Stimulated activated CD4-positive, alpha-beta T cell treated with anti-CD3 and anti-CD28 coated beads, Interleukin-15, amount 100 ng/mL, for 24 hours (primary cell): ENCODE measurements at places on chromosomes 3 and 15.

GRCh38 chr3:104291878-104292277, 1074.8 kb upstream of the ALCAM start:
- DNase-seq, result no peak

DNA sequence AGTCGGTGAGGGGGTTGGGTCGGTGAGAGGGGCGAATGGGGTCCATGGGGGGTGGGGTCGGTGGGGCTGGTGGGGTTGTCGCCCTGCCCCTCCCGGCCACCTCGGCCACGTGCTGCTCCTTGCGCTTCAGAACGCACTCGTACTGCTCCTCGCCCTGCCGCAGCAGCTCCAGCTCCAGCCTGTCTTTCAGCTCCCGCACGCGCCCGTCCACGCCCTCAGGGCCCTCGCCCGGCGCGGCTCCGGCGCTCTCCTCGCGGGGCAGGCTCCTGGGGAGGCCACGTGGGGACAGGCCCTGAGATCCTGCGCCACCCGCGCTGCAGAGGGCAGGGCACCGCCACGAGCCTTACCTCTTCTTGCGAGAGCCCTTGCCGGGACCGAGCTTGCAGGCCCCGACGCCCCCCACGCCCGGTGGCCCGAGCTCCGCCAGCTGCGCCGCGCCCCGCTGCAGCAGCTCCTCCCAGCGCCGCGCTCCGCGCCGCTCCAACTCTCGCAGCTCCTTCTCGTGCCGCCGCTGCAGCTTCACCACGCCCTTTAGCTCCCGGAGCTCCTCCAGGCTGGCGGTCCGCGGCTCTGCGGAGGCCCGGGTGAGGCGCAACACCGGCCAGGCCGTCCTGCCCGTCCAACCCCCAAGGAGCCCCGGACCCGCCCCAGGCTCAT, 8.2 kb upstream of the ANKRD63 start:
- DNase-seq, result no peak

- DNase-seq, result no peak
Observed at GRCh38 chr15:49339656-49340055, 83.4 kb upstream of the FGF7 start.

- no peak for DNase-seq
Observed at GRCh38 chr15:49964061-49964460, 155.0 kb downstream of the ATP8B4 start.

- DNase-seq, result no peak
Observed at GRCh38 chr3:194352667-194353246, 1.6 kb upstream of the CPN2 start.

- no peak for DNase-seq
Observed at GRCh38 chr3:88059380-88060170, 520 bp downstream of the ZNF654 start.

- no peak for DNase-seq
Observed at GRCh38 chr3:52124766-52125165, 29.5 kb downstream of the POC1A start.

DNA sequence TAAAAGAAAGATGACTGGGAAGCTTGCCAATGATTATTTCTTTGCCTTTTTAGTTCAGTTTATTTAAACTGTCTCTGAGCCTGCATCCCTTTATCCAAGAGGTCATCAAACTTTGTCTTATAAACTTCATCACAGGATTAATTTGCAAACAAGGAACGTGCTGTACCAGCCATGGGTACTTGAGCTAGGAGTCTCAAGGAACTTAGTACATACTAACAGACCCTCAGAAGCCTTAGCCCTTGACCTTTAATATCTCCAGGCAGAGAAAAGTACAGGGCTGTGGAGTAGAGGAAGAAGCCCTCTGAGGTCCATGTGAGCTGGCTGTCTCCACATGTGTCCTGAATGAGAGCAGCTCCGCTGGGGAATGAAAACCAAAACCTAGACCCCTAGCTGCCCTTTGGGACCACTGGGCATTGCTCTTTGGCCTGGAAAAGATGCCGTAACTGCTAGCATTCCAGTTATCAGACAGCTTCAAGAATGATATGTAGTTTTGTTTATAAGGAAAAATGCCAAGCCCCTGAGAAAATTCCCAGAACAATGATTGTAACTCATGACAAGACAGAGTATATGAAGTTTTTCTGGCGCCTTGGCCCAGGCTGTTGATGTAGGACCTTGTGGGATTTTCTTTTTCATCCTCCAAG, 92.1 kb downstream of the ASB7 start:
- no peak for DNase-seq

- DNase-seq, result no peak
Observed at GRCh38 chr3:66336333-66336766, 115.5 kb downstream of the SLC25A26 start.

GRCh38 chr3:106124818-106125217, 256.0 kb upstream of the CBLB start:
- DNase-seq, result no peak

DNA sequence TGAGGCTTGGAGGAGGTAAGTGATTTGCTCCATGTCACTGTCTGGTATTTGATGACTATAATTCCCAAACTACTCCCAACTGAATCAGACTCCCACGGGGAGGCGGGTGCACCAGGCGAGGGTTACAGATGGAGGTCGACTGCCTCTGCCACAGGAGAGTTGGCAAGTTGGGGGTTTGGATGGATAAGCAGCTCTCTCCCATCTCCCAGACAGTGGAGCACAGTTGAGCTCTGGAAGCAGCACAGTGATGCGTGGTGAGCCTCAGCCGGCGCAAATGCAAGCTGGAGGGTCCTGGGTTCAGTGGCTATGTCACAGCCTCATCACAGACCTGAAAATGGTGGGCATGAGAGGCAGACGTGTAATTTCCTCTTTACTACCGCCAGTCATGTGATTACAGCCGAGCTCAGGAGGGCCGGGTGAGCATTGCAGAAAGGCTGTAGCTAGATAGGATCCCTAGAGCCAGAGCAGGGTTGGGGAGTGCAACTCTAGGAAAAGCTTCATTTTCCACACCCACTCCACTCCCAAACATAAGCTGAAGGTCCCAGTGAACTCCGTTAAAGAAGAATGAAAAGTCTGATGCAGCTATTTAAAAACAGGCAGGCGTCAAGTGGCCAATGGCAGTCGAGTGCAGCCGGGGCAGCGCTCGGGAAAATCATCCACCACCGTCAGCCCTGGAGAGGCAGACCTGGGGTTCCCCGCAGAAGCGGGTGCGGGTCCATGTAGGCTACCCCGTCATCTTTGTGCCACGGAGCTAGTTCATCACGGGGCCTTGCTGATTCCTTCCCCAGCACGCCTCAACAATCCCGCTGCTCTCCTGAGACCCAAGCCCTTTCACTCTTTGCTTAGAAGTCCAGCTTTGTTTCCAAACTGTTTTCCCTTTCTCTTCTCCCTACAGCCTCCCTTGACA, 33.3 kb upstream of the VPS8 start:
- no peak for DNase-seq

GRCh38 chr3:31728403-31728802, 195.7 kb downstream of the STT3B start:
- no peak for DNase-seq

DNA sequence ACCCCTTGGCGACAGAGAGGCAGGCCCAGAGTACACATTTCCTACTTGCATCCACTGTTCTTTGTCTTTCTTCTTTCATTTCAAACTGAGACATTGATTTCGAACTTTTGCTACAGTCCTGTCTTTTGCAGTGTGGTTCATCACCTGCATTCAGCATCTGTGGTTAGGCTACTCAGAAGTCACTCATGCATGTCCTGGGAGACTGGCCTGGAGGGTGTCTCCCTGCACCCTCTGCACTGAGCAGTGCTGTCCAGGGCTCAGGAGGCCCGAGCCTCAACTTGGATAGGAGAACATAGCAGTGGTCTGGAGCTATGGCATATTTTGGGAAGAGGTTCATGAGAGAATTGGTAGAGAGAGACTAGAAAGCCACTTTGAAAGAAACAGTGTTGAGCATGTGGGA, 240.2 kb upstream of the TPRG1 start:
- DNase-seq, result no peak

- DNase-seq, result no peak
Observed at GRCh38 chr15:39789736-39790135, 7.1 kb upstream of the FSIP1 start.

GRCh38 chr3:33041909-33042308, 55.0 kb downstream of the GLB1 start:
- DNase-seq, result no peak

DNA sequence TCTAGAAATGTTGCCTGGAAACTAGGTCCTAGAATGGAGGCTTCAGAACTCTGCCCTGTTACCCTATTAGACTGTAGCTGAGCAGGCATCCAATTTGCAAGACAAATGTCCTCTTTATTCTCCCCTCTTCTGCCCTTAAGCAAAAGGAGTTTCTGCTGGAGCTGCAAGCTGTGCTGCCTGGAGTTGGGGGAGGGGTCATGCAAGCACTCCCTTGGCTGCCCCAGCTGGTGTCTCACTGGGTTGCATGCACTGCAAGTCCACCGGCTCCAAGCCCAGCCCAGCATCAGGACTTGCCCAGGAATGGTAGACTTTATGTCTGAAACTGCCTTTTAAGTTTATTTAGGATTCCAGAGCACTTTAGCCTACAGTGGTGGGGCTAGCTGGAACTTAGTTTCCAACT, 15.7 kb upstream of the RBP2 start:
- DNase-seq, result no peak

DNA sequence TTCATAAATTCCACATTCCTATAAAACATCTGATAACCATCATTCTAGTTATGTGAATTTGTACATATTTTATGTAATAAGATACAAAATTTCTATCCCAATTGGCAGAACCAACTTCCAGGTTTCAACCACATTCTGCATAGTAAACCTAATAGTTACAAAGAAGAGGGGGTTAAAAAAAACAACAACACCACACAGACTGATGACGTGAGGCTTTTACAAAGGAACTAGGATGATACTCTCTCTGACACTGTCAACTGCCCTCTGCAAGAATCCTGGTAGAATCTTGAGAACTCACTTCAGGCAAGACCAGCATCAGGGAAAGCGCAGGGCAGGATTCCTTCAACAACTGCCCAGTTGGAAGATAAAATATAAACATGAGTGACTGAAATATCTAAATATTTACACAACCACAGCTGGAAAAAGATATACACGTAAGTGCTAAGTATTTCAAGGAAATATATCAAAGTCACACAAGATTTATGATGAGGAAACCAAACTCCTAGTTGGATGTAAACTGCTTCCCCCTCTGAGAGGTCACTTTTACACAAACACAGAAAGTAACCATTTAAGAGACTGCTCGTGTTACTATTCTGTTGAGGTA, 816.4 kb downstream of the ROBO1 start:
- no peak for DNase-seq

- DNase-seq, result peak; percentile 44
Observed at GRCh38 chr15:92012368-92012629, 158.8 kb downstream of the SLCO3A1 start.

GRCh38 chr15:72515591-72516389, 41.7 kb downstream of the ARIH1 start:
- DNase-seq, result no peak

GRCh38 chr3:71881041-71881440, 96.1 kb upstream of the PROK2 start:
- no peak for DNase-seq

DNA sequence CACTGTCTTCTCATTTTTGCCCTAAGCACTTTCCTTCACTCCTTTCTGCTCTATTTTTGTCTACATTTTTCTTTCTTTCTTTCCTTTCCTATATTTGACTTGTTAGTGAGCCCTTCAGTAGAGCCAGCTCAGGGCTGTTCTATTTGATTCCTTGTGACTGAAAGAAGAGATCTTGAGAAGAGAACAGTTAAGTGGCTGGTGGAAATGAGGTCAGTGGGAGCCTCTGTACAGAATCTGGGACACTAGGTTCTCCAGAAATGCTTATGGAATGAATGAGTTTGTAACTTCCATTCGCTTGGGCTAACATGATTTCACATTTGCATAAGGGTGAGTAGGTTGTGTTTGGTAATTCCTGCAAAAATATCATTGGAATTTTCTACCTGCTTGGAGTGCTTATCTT, 45.6 kb downstream of the CACNA2D3 start:
- DNase-seq, result no peak

GRCh38 chr3:42263354-42264346, 2.3 kb downstream of the CCK start:
- DNase-seq, result peak; percentile 41

- DNase-seq, result peak; percentile 84
Observed at GRCh38 chr15:90101969-90102890, at the start of gene IDH2. Gene IDH2, minus strand, starts transcription at chr15:90102468. Its CDS starts 78 bp downstream, at chr15:90102390.

DNA sequence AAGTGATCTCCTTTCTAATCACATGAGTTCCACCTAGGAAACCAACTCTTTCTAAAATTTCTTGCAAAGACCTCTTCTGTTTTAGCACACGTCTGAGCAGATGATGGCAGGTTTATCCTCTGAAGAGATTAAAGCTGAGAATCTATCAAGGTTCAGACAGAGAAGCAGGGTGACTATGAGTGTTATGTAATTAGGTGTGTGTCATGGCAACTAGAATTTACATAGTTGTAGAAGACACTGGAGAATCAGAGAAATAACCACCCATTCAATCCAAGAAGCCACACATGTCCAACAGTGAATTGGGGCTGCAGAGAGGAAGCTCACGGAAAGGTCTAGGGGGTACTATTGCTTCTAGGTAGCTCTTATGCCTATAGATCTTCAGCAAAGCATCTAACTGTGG, 600.5 kb downstream of the PYDC2 start:
- DNase-seq, result no peak

GRCh38 chr3:65636326-65636725, 402.4 kb downstream of the MAGI1 start:
- no peak for DNase-seq
